Left colon (tissue), 2 donors: ENCODE measurements at places on chromosomes 6 and 20. TPM values are rescaled to one million over a fixed set of nuclear protein-coding genes. Genes with fewer than 3 reads are reported as not detected.

- no peak for DNase-seq
Observed at GRCh38 chr6:6595952-6596351, 7.4 kb downstream of the LY86 start.

Gene DYNLT2
- total RNA-seq, result 1.3 TPM

GRCh38 chr20:9256393-9256792 lies 187.5 kb downstream of the PLCB4 start:
- DNase-seq, result no peak

DNA sequence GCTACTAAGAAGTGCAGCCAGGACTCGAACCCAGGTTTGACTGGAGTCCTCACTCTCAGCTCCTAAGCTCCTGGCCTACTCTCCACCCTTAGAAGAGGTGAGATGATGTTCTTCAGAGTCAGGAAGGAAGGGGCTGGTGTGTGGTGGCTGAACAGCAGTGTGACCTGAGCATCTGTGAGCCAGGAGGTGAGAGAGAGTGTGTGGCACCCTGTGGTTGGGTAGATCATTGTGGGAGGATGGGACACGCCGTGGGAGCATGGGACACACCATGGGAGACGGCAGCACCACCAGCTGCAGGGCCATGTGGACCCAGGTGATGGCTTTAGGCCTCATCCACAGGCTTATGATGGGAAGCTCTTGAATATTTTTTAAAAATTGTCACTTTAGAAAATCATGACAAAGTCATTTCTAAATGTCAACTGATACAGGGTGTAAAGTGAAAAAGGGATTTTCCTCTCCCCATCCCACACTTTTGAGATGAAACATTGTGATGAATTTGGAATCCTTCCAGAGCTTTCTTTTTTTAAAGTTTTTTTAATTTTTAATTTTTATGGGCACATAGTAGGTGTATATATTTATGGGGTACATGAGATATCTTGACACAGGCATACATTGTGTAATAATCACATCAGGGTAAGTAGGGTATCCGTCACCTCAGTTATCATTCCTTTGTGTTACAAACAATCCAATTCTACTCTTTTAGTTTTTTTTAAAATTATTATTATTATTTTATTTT lies 31.6 kb downstream of the SRC start:
- no peak for DNase-seq

Gene ECT2L
- not detected for total RNA-seq
